ENCODE measurements at places on chromosomes 3 and 15.

DNA sequence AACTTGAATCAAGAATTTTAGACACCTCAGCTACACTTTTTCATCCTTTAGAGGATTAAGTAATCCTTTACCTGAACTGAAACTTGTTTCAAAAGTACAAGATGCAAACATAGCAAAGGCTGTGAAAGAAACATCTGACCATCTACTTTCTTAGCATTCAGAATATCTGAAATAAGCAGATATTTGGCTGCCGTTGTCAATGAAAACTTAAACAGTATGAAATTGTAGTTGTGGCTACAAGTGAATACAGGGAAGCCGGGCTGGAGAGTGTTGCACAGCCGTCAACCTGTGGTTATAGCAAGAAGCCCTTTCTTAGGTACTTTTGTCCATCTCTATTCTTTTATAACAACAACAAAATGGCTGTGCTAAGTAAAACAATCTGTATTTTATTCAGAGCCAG lies 6.9 kb upstream of the CX3CR1 start:
- DNase-seq: no peak

GRCh38 chr3:111534701-111535100 lies 7.3 kb upstream of the CD96 start:
- DNase-seq: no peak

DNA sequence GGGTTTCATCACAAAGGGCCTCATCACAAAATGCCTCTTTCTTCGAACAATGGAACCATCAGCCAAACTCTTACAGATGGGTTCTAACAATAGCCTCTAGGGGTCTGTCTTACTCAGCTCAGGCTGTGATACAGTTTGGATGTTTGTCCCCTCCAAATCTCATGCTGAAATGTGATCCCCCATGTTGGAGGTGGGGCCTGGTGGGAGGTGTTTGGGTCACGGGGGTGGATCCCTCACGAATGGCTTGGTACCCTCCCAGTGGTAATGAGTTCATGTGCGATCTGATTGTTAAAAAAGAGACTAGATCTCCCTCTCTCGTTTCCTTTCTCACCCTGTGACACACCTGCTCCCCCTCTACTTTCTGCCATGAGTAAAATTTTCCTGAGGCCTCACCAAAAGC lies 47.9 kb upstream of the LIPC start:
- no peak for DNase-seq

- no peak for DNase-seq
Observed at GRCh38 chr3:123301331-123302184, 99.8 kb downstream of the SEC22A start.

DNA sequence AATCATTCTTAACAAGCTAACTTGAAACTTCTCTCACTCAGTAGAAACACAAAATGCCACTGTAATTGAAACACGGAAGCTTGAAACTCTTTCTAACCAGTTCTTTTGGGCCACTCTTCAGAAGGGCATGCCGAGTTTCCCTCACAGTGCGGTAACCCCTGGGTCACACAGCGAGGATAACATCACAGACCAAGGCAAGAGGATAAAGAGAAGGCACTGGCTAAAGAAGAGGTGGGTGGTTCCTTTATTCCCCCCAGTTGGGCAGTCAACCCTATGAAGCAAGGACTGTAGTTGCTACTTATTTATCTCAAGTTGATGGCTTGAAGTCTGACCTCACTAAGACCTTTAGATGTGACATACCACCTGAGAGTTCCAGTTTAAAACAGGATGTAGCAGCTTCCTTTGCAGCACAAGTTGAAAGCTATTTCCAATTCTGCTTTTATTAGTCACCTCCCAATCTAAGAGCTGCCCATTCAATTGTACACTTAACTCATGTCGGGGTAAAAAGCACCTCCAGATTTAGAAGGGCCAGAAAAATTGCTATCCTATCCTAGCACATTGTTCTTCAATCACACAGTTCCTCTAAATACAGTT lies 272.4 kb downstream of the TIGIT start:
- DNase-seq: no peak

DNA sequence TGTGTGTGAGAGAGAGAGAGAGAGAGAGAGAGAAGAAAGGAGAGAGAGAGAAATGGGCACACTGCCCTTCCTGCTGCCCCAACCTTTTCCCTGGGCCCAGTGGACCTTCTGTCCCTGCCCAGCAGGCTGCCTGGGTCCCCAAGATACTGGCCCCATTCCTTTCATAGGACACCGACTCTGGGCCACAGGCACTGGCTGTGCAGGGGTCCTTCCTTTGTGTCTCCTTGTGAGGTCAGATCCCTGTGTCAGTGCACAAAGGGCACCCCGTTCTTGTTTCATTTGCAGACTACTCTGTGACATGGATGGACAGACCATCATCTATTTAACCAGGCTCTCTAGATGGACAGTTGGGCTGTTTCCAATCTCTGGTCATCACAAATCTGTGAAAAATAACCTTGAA lies 21.3 kb upstream of the KLF13 start:
- no peak for DNase-seq

DNA sequence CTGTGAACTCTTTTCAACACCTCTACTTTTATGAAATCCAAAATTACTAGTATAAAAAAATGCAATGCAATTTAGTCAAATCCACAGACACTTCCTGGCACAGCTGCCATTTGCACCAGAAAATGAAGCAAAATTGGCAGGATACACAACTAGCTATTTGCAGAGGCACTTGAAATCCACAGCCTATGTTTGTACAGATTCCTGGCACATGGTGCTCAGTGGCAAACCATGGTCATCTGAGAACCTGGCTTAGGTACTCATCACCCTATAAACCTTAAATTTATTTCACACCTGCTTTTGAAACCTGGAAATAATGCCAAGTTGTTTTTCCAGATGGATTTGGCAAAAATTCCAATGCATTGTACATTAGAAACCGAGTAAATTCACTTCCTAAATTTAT lies 20.2 kb upstream of the PPM1L start:
- DNase-seq: no peak

GRCh38 chr3:151709847-151710246 lies 23.9 kb upstream of the AADACL2 start:
- DNase-seq: peak; percentile 12

GRCh38 chr3:76387000-76387399 lies 601.7 kb upstream of the ZNF717 start:
- DNase-seq: no peak

GRCh38 chr3:60294181-60294580 lies 957.1 kb downstream of the FHIT start:
- DNase-seq: peak; percentile 60

DNA sequence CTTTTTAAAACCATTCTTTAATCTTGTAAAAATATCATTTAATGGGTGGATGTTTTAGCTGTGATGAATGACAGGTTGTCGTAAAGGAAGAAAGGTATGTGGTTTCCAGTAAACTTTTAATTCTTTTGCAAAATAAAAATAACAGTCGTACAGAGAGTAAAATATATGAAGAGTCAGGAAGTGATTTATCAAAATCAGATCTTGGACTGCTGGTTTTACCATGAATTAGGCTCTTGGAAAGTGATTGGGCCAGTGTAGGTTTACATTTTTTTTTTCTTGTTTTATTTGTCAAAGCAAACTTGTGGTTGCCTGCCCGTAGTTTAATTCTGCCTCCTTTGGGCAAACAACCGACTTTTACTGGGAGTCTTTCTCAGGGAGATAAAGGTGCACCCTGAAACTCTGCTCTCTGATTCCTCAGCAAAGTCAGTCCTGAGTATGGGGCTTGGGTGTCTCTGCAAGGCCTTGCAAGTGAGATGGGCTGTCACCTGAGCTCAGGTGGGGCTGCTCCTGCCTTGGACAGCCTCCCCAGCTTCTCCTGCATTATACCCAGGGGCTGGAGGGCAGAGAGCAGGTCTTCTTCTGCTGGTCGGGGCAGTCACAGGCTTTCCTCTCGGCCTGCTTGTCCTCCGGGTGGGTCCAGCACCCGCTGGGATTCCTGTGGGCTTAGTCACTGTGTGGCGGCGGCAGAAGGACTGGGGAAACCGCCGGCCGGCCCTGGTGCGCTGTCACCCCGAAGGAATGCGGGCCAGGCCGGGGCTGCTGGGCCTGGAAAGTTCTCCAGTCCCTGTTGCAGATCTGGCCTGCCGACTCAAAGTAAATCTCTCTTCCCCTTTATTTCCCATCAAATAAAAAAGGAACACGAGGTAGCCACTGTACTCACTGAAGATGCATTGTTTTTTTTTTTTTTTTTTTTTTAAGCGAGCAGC lies 79.0 kb downstream of the IGF1R start:
- DNase-seq: peak; percentile 89

DNA sequence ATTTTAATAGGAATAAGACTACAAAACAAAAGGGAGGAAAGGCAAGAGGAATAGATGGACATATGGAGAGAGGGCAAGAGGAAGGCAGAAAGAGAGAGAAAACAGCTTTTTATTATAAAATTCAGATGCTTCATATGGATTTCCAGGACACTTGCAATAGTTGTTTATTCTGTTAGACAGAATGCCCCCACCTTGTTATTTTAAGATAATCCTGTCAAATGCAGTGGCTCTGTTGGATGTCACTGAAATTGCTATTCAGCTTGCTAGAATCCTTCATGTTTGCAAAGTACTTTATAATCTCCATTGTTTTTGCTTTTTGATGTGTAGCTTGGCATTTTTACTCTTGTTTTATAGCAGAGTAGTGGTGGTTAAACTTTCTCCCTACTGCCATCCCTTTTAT lies 432.4 kb upstream of the AZI2 start:
- no peak for DNase-seq

DNA sequence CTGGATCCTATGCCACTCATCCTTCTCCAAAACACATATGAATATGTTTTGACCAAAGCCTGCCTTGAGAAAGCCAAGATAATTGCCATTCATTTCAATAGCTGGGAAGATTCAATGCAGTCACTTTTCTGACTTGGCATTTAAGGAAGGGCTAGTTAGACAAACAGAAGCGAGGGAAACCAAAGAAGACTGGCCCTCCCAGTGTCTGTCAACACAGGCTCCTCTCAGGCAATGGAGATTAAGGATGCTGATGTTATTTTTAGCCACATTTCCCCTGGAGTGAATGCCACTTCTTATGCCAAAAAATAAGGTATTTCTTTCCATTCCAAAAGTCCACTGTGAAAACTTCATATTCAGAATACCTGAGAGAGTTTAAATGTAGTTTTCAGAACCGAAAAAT lies 101.7 kb downstream of the P3H2 start:
- DNase-seq: no peak

DNA sequence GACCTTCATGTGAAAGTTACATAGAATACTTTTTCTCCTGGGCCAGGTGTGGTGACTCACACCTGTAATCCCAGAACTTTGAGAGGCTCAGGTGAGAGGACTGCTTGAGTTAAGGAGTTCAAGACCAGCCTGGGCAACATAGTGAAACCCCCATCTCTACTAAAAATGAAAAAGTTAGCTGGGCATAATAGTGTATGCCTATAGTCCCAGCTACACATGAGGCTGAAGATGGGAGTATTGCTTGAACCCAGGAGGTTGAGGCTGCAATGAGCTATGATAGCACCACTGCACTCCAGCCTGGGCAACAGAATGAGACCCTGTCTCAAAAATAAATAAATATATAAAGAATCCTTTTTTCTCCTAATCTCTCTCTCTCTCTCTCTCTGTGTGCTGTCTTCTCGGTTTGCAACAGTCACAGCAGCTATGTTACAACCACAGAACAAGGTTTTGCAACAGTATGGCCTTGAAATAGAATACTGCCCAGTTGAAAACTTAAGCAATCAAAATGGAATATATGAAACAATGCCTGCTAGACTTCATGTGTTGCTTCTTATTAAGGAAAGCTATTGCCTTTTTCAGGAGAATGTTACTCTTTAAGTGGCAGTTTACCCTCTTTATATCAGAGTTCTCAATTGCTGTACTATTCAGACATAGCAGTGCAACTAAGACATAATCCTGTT lies 12.3 kb upstream of the DENND4A start:
- DNase-seq: no peak

GRCh38 chr15:76994971-76995945 lies at the start of gene PSTPIP1:
Gene PSTPIP1, plus strand, starts transcription at chr15:76995126. Its CDS starts 448 bp downstream, at chr15:76995574.
- DNase-seq: no peak

GRCh38 chr3:48472673-48472922 lies 26.1 kb downstream of the ATRIP start:
- no peak for DNase-seq

DNA sequence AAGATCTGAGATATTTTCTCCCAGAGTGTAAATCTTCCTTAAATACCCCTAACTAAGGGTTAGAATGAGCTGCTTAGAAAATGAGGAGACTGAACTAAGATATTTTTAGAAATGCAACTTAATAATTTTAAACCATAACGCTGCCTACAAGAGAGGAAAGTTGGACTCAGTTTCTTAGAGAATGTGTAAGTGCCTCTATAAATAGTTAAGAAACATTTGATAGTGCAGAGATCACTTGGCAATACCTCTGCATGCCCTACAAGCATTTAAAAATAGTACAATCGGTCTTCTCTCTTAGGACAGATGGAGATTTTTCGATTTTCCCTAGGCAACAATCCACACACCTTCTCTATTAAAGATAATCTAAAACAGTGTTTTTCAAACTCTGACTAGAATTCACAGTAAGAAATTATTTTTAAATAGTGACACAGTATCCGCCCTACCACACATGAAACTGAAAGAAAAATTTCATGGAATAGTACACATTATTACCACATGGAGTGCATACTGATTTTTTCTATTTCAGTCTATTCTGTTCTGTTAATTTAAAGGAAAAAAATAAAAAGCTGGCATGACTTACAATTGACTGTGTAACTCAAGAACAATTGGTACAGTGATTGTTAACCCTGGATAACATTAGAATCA lies 83.2 kb downstream of the GADL1 start:
- no peak for DNase-seq

- DNase-seq: no peak
Observed at GRCh38 chr3:12583280-12583679, 26.4 kb downstream of the MKRN2 start.

- no peak for DNase-seq
Observed at GRCh38 chr3:33194303-33194702, 24.3 kb downstream of the SUSD5 start.

GRCh38 chr3:48128774-48129173 lies 59.4 kb downstream of the CDC25A start:
- no peak for DNase-seq

DNA sequence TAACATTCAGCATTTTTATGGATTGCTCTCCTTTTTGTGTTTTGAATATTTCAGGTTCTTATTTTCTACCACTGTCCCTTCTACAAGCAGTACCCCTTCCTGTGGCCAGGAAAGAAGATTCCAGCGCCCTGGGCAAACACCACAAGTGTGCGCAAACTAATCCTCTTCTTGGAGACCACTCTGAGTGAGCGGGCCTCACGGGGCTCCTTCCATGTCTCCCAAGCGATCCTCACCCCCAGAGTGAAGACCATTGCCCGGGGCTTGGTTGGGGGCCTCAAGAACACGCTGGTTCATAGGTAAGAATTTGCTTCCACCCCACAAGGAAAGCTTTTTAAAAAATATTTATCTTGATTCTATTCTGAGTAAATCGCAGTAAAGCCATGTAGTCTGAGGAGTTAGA lies 118.7 kb upstream of the ZBED2 start:
- DNase-seq: no peak

- peak; percentile 1 for DNase-seq
Observed at GRCh38 chr3:58683466-58683865, 16.9 kb upstream of the FAM3D start.

- no peak for DNase-seq
Observed at GRCh38 chr3:47035645-47036044, 56.2 kb downstream of the NBEAL2 start.

GRCh38 chr15:49330166-49330565 lies 92.9 kb upstream of the FGF7 start:
- no peak for DNase-seq

GRCh38 chr15:55872471-55872870 lies 120.9 kb downstream of the NEDD4 start:
- DNase-seq: no peak

GRCh38 chr3:167106456-167106855 lies 273.6 kb downstream of the ZBBX start:
- no peak for DNase-seq

Data from stromal cell of bone marrow (primary cell).